ENCODE measurements at places on chromosomes 1 and 21.

- no peak for DNase-seq
Measured at GRCh38 chr21:33362044-33362555, 37.3 kb downstream of the IFNAR1 start.

DNA sequence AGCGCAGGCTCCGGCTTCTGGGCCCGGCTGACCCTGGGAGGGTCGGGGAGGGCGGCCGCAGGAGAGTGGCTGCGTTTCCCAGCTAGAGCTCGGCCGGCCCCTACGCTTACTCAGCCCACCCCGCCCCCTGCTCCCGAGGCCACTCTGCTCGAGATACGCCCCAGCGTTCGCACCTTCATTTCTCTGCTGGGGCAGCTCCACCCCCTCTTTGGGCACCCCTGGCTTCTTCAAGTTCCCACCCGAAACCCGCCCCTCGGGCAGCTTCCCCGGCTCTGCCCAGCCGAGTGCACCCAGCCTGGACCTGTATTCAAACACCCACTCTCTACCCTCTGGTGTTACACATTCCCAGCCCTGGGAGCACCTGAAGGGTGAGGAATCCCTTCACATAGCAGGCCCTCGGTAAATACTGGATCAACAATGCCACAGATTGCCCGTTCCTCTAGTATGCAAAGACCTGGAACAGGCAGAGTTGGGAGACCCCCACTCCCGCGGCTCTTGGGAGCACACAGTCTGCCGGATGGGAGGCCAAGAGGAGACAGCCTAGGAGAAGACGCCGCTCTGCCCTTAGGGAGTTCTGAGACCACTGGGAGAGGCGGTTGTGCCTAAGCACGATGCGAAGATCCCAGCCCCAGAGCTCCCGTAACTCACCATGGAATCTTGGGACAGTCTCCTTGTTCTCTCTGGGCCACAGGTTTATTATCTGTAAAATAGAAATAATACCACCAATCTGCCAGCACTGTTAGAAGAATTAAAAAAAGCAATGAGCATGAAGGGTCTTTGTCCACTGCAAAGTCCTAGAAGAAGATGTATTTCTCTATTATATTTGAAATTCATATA is 566 bp upstream of the PAQR7 start:
- no peak for DNase-seq

DNA sequence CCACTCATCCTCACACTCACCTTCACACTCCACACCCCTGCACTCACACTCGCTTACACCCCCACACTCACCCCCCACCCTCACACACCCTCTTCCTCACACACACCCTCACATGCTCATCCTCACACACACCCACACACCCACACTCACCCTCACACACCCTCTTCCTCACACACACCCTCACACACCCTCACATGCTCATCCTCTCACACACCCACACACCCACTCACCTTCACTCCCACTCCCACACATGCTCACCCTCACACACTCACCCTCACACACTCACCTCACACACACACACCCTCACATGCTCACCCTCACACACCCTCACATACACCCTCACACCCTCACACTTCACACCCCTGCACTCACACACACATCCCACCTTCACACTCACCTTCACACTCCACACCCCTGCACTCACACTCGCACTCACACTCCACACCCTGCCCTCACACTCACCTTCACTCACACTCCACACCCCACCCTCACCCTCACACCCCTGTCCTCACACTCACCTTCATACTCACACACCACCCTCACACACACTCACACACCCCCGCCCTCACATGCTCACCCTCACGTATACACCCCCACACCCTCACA is 42.6 kb upstream of the EDN2 start:
- no peak for DNase-seq

DNA sequence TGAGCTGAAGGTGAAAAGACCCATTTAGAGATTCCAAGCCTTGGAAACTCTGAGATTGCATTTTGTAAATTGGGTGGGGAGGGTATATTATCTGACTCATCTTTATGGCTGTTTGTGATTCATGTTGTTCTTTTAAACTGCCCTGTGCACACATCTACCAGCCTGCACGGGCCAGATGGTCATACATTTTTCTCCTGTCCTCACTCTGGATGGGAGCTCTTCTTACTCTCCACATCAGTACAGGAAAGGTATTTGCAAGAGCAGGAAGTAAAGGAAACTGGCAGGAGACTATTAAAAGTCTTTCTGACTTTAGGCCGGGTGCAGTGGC is 14.3 kb upstream of the NMNAT2 start:
- DNase-seq: no peak

- no peak for DNase-seq
Measured at GRCh38 chr1:2604844-2605508, 18.4 kb downstream of the PRXL2B start.

- no peak for DNase-seq
Measured at GRCh38 chr1:8670371-8670818, 147.0 kb downstream of the RERE start.

DNA sequence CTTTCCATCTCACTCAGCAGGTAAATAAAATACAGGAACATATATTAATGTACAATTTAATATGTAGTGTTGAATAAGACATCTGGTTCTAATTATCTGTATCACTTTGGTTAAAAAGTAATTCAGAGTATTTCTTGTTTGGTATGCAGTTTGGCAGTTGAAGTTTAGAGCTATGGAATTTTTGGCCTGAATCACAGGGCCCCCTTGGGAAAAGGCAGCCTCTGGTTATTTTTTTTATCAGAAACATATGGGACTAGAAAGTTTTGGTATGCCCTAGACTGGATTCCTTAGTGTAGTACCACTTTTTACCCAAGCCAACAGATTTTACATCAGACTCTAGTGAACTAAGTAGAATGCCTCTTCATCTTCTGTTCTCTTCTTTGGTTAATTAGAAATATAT is 26.4 kb downstream of the CNST start:
- no peak for DNase-seq

- peak; percentile 17 for DNase-seq
Measured at GRCh38 chr1:229991104-229991513, 75.9 kb upstream of the GALNT2 start.

DNA sequence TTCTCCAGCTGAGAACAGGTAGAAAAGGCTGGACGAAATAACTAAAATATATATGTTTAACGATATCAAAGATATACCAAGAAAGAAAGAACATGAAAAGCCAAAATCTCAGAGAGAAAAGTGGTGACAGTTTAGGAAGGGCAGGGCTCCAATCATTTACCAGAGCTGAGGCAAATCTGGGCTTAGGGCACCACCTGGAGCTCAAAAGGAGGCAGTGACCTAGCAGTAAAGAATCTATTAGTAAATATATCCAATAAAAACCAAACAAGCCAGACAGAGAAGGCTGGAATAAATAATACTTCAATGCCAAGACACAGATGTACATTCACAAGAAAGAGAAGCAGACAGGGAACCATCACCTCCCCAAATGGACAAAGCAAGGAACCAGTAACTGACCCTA is 43.5 kb downstream of the CHIA start:
- DNase-seq: peak; percentile 5

GRCh38 chr1:184813528-184814089 is 59.0 kb upstream of the EDEM3 start:
- DNase-seq: no peak

DNA sequence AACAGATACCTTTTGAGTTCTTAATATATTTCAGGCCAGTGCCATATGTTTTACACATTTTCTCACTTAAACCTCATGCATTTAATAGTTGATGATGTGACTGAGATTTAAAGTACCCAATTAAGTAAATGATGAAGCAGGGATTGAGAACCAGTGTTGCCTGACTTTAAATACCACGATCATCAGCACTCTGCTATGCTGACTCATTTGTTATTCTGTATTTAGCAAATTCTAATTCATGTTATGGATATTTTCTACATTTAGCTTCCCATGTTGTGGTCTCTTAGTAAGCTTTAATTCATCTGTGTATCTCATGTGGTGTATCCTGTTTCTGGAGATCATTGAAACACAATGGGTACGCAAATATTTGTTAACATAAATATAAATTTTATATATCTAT is 363.0 kb downstream of the PTBP2 start:
- DNase-seq: no peak

GRCh38 chr1:155160128-155160527 is 13.0 kb downstream of the KRTCAP2 start:
- no peak for DNase-seq

DNA sequence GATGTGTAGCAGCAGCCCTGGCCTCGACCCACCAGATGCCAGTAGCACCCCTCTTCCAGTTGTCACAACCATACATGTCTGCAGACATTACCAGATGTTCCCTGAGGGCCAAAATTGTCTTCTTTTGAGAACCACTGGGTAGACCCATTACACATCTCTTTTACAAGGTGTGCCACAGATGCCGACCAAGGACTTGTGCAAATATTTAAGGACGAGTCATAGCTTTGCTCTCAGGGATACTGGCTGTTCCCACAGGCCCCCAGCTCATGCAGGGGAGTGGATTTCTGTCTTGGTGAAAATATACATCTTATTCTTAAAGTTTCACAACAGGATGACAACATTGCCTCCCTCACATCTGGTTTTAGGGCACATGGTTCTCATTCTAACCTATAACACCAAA is 59.4 kb upstream of the ZBTB18 start:
- DNase-seq: no peak

DNA sequence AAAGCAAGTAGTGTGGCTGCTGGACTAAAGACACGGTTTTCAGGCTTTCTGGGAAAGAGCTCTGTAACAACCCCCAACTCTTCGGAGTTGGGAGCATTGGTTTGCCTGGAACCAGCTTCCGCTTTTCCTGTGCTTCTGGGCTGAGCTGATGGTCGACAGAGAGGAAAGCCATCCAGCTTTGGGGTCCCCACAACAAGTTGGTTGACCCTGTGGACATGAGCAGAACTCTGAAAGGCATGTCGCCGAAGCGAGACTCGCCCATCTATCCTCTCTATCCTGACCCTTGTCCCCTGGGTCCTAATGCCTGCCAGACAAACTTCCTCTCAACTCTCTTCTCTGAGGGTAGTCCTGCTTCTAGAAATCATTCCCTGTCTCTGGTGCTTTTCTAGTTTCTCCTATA is 31.9 kb upstream of the FCGR2A start:
- no peak for DNase-seq

DNA sequence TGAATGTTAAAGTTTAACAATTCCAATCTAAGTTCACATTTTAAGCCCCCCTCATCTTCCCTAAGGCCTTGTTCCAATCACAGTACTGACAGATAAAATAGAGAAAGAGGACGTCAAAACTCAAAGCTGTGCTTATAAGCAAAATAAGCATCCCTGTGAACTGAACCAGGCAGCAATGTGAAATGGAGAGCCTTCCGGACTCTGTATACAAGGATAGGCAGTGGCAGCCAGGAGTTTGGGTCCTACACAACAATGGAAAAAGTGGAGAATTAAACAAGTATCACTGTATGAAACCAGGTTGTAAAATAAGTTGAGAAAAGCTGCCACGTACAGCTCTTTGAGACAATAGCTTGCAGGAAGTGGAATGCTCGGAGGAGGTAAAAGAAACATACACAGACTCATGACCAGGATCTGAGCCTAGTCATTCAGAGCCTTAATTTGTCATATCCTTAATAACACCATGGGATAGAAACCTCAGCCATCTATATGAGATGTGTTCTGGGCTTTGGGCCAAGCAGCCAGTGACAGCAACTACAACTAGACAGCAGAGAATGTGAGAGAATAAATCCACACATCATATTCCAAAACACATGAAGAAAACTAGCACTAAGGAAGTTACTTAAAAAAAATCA is 55.2 kb upstream of the PALMD start:
- no peak for DNase-seq

DNA sequence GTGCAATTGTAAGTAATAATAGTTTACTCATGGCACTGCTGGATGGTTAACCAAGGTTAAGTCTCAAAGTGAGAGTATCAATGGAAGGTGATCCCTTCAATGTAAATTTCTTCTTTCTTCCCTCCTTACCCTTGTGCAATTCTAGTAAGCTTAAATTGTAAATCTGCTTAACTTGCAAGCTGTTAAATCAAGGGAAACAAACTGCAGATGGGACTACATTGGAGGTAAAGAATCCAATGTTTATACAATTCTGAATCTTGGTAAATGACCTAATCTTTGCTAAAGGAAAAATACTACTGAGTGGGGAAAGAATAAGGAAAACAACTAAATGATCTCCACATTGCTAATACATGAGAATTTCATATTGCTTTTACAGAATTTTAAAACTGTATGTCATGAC is 6.7 kb upstream of the CD55 start:
- DNase-seq: no peak

DNA sequence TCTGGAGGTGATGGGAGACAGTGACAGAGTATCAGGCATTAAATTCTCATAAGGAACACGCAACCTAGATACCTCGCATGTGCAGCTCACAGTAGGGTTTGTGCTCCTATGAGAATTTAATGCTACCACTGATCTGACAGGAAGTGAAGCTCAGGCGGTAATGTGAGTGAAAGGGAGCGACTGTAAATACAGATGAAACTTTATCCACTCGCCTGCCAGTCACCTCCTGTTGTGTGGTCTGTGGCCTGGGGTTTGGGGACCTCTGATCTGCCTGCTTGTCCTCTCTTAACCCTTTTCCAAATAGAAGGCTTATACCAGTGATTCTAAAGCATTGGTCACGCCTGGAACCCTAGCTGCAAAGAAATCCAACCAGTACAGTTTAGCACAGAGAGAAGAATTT is 15.3 kb downstream of the GABPA start:
- DNase-seq: no peak

DNA sequence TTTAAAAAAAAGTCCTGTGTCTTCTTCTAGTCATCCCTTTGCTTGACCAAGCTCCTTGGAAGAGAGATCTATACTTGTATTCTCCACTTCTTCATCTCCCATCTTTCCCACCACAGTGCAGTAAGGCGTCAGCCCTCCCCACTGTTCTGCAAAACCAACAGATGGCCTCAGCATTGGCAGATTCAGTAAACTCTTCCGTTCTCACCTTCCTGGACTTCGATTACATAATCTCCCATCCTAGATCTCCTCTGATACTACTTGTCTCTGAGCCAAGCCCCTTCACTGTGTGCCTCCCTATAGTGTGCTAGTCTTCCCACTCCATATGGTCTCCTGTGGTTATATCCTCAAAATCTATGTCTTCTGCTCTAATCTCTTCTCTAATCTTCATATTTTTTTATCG is 1.6 kb upstream of the COLGALT2 start:
- DNase-seq: peak; percentile 33

DNA sequence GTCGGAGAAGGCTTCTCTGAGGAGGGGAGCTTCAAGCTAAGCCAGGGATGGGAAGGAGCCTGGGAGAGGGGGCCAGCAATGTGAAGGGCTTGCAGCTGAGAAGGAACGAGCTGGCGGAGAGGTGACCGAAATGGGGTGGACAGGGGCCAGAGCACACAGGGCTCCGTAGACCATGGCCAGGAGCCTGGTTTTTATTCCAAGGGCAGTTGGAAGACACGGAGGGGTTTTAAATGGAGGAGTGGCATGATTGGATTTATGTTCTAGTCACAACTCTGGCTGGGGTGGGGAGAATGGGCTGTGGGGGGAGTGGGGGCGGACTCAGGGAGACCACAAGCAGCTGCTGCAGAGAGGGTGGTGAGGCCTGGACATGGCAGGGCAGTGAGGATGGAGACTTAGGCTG is 5.1 kb upstream of the EPS8L3 start:
- DNase-seq: no peak

GRCh38 chr1:99005537-99005942 is 879 bp upstream of the PLPPR5 start:
- no peak for DNase-seq
